ENCODE measurements at places on chromosomes 11 and 22.
A peak's percentile ranks its signal among the peaks of the same experiment; 100 is the strongest.

DNA sequence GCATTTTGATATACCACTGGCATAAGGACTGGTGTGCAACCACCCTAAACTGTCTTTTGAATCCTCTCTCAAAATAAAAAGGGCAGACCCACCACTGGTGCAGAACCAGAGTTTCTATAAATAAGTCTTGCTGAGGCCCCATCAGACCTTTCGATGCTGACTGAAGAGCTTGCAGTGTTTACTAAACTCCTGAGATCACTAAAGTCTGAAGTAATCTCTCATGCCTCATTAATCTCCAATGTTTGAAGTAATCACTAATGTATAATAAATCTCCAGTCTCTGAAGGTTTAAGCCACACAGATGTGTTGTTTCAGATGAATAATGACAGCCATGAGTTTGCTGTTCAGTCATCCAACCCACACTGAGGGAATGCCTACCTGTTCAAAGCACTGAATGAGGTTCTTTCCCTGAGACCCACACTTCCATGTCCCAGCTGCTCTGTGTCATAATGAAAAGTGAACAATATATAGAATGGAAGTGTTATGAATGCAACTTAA is 50.6 kb upstream of the DEUP1 start:
- peak; percentile 77 for DNase-seq

GRCh38 chr11:66339162-66339675 is 3.0 kb upstream of the RIN1 start:
- no peak for DNase-seq

- no peak for DNase-seq
Observed at GRCh38 chr22:24500277-24500820, 5.2 kb downstream of the UPB1 start.

GRCh38 chr11:31932879-31933278 is 121.8 kb upstream of the PAX6 start:
- DNase-seq = no peak

GRCh38 chr11:26244207-26244606 is 87.7 kb upstream of the ANO3 start:
- DNase-seq = no peak

- DNase-seq = no peak
Observed at GRCh38 chr11:6303661-6304060, 16.6 kb downstream of the CAVIN3 start.

DNA sequence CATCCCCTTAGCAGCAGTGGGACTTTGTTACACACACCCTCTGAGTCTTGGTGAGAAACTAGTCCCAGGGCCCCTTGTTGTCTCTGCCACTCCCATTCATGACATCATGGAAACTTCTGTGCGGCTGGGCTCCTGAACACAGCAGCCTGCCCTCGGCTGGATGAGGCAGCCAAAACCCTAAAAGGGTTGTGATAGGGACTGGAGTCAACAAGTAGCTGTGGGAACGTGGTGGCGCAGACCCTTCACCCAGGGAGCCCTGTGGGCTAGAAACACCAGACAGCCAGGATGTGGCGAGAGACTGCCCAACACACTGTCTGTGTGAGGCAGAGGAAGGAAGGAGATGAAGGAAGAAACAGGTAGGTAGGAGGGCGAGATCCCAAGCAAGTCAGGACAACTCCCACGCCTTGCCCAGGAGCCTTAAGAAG is 3.9 kb downstream of the CD3D start:
- DNase-seq = no peak

DNA sequence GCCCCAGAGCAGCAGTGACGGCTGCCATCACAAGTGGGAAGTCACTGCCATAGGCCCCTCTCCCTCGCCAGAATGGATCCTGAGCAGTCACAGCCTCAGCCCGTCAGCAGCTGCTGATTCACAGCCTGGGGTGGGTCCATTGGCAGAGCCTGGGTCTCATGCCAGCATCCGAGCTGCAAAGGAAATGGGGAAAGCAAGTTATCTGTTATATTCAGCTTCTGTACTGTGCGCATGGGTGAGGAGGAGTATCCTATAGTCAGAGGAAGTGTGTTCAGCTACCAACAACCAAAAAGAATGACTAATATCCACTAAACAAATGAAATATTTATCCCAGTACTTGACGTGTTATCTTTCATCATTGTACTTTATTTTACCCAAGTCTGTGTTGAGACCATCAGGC is 119.7 kb downstream of the RCN1 start:
- no peak for DNase-seq

GRCh38 chr11:26618441-26618840 is 46.4 kb upstream of the MUC15 start:
- no peak for DNase-seq

GRCh38 chr11:10487002-10487647 is 32.1 kb downstream of the AMPD3 start:
- DNase-seq = no peak

DNA sequence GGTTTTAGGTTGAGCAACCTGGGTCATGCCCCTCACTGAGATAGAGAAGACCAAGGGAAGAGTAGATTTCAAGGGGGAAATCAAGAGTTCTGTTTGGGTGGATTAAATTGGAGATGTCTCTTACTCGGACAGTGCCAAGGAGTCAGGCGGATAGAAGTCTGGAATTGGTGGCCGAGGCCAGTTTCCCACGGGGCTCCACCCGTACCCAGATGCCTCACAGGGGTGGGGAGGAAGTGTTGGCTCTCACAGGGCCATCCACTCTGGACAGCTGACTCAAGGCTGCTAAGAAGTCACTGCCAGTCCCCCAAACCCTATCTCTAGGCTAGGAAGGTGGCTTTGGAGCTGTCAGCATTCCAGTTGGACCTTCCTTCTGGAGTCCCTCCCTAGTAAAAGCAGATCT is 79.1 kb upstream of the TIMP3 start:
- DNase-seq = no peak

DNA sequence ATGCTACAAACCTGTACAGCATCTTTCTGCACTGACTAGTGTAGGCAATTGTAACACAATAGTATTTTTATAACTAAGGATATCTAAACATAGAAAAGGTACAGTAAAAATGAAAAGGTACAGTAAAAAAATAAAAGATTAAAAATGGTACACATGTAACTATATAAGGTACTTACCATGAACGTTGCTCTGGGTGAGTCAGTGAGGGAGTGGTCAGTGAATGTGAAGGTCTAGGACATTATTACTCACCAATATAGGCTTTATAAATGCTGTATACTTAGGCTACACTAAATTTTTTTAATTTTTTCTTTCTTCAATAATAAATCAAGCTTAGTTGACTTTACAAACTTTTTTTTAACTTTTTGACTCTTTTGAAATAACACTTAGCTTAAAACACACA is 59.9 kb downstream of the EIF3M start:
- no peak for DNase-seq

DNA sequence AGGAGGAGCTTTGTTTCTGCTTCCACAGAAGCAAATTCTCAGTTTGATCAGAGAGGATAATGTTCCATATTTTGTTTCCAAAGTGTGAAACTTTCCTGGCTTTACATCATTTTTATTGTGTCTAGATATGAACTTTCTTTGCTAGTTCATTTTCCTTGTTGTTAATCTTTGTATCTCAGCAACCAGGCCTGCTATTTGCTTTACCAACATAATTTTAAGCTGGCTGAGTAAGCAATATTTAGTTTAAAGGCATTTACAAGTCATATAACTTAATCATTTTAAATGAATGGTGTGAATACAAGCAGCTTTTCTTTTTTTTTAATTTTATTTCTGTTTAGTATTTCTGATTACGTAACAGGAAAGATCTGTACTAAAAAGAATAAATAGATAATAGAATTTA is 15.2 kb downstream of the NUCB2 start:
- DNase-seq = no peak

DNA sequence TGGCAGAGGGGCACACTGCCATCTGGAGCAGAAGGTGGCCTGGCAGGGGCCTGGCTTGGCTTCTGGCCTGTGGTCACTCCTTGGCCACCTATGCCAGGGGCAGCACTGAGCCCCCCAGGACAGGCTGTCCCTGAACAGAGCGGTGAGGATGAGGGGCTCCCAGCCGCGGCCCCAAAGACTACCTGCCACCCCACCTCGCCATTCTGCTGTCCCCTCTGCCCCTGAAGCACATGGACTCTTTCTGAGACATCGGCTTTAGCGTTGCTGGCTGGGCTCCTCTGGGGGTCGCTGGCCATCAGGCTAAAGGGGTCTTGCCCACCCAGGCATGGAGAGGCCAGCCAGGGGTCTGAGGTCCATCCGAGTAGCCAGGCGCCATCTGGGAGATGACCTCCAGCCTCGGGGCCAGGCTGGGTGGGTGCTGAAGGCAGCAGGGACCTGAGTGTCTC is 87.8 kb downstream of the WNT7B start:
- no peak for DNase-seq

- DNase-seq = no peak
Observed at GRCh38 chr11:120115272-120116000, 22.5 kb downstream of the TRIM29 start.

- no peak for DNase-seq
Observed at GRCh38 chr11:1852877-1853276, at the start of gene LSP1. TSS of gene LSP1 (plus strand) at chr11:1853084. CDS start at chr11:1853145, 61 bp downstream.

- no peak for DNase-seq
Observed at GRCh38 chr11:33718440-33718839, 17.8 kb downstream of the CD59 start.

DNA sequence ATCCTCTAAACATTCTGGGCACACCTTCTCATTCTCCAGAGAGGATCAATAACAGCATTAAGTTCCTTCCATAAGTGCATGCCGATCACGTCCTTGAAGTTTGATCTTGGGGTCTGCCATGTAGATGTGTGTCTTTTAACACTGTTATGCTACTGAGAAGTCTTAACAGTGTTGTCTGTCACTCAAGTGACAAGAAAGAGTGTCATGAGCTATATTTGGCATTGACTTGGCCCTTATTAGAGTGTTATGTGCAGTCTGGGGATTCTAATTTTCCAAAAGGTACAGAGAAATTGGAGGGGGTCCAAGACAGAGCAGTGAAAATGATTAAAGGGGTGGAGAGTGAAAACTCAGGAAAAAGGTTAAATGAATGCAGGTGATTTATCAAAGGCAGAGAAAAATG is 107.1 kb upstream of the OPCML start:
- no peak for DNase-seq

DNA sequence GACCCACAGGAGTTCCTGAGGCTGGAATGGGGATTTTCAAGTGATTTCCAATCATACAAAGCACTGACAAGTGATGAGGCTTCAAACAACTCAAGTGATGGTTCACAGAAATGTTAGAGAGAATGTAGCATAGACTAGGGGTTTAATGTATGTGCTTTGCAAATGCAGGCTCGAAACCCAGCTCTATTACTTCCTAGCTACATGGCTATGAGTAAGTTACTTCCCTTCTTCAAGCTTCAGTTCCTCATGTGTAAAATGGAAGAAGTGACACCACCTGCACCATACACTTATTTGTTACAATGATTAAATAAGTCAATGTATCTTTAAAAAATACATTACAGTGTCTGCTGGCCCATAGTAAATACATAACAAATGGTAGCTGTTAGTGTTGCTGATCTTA is 139.8 kb downstream of the CCDC81 start:
- DNase-seq = no peak

DNA sequence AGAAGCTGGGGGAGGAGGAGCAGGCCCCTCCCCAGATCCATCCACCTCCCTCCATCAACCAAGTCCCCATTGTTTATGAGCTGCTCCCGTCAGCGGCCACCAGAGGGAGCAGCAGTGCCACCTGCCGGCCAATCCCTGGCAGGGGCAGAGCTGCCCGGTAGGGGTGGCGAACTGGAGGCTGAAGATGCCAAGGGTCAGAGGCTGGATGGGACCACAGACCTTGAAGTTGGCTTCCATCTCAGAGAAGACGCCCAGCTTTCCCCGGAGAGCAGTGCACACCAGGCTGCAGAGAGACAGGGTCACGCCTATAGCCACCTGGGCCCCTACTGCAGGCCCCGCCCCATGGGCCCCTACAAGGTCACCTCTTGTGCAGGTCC is 3.6 kb downstream of the FIBP start:
- peak; percentile 9 for DNase-seq

- no peak for DNase-seq
Observed at GRCh38 chr11:129210831-129211181, 18.7 kb upstream of the ARHGAP32 start.

GRCh38 chr11:44726283-44727113 is at the start of gene TSPAN18:
TSS of gene TSPAN18 (plus strand) at chr11:44726962. CDS start at chr11:44906417, 179,455 bp downstream.
- no peak for DNase-seq

- DNase-seq = no peak
Observed at GRCh38 chr11:1299621-1300020, 9.8 kb downstream of the TOLLIP start.

DNA sequence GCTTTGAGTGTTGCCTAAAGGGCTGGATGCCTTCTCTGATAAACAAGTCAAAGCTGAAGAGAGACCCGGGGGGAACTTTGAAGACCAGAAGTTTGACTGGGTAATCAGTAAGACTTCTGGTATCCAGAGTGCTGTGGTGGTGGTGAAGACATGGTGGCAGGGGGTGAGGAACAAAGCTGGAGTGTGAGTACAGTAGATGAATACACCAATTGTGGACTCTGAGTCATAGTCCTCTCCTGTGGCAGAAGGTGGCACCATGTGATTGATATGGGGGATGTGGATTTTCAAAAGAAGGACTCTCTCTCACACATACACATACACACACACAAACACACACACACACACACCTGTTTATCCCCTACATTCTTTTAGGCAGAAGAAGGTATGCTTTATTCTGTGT is 12.3 kb downstream of the MS4A6A start:
- no peak for DNase-seq

- DNase-seq = no peak
Observed at GRCh38 chr22:19115628-19116027, 6.6 kb downstream of the DGCR2 start.

GRCh38 chr11:66848671-66849500 is 5.6 kb downstream of the RCE1 start:
- no peak for DNase-seq

GRCh38 chr11:117221775-117222517 is 9.9 kb downstream of the PCSK7 start:
- peak; percentile 58 for DNase-seq

DNA sequence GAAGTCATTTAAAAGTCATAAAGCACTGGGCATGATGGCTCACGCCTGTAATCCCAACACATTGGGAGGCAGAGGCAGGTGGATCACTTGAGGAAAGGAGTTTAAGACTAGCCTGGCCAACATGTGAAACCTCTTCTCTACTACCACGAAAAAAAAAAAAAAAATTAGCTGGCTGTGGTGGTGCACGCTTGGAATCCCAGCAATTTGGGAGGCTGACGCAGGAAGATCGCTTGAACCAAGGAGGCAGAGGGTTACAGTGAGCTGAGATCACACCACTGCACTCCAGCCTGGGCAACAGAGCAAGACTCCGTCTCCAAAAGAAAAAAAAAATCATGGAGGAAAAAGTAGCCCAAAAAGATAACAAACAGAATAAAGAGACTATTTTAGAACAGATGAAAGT is 42.2 kb downstream of the NUP98 start:
- no peak for DNase-seq

DNA sequence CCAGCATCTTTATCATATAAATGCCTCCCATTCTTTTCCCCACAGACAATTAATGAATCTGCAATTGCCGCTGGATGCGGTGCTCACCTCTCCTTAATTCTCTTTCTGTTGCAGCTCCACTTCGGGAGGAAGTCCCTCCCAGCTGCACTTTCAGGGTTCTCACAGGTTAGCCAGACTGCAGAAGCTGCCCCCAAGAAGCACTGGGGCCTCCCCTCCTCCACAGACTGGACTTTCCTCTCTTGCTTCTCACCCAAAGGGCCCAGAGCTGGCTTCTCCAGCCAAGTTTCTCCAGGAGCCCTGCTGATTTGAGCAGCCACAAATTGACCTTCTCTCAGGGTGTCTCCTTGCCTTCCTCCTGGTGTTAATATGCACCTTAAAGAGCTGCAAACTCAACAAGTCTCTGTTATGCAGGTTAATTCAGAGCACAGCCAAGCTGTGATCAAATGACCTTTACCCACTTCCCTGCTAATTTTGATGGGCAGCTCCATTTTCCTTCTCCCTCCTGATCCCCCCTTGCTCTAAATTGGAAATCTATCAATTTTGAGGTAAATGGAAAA is 298.9 kb downstream of the BUD13 start:
- no peak for DNase-seq

- no peak for DNase-seq
Observed at GRCh38 chr11:130403271-130403804, 25.1 kb downstream of the ADAMTS8 start.

Data from NCI-H187 (cell line).